ENCODE measurements at places on chromosomes 5 and 9.

DNA sequence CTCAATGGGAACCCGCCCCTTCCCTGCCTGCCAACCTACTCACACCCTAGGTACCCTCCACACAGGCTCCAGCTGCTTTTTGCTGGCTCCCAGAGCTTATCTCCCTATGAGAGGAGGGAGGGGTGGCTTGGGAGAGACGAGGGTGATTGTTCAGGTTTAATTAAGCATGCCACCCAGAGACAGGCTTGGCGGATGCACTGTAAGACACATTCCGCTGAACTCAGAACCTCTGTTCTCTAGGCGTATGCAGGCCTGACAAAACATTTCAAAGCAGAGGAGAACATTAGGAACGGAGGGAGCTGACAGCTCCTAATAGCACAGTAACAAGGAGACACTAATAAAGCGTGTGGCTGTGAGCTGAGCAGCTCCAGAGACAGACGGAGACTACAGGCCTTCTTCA lies 80.1 kb downstream of the TRIM32 start:
- no peak for DNase-seq

DNA sequence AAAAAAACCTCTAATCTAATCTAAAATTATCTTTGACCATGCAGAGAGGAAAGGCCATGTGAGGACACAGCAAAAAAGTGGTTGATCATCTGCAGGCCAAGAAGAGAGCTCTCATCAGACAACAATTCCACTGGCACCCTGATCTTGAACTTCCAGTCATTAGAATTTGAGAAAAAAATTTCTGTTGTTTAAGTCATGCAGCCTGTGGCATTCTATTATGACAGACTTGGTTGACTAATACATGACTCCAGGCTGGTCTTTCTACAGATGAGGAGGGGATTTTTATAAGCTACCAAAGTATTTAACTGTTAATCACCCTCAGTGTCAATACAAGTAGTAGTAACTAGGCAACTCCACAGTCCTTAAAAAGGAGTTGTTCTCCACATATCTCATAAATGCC lies 358.5 kb upstream of the RGMB start:
- DNase-seq: peak; percentile 87

- DNase-seq: no peak
These were observed 17.7 kb downstream of the RALGDS start for GRCh38 chr9:133103183-133103986.

GRCh38 chr9:14466828-14467227 lies 152.9 kb upstream of the NFIB start:
- no peak for DNase-seq

DNA sequence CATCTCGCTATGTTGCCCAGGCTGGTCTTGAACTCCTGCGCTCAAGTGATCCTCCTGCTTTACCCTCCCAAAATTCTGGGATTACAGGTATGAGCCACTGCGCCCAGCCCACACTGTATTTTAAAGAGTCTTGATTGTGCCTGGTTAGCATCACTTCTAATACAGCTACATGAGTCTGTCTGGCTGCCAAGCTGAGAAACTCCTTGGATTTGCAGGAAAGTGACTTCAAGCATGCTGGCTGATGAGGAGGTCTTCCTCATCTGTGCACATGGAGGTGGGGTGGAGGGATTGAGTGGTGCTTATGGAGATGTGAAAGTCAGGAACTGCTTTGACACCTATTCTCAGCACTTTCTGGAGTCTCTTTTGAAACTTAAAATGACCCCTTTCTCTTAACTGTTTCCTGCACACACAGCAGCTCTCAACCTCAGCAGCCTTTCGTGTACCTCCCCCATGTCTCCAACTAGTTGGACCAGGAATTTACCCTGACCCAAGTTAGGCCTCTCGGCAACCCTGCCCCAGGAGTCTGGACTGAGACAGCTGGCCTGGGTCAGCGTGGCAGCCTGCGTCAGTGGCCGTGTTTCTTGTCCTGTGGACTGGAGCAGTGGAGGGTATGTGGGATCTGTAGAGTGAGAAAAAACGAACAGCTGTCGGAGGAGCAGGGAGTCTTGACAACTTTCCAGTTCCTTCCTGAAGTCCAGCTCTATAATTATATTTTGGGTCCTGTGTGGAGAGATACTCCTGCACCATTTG lies 72.5 kb downstream of the ACER2 start:
- DNase-seq: no peak

GRCh38 chr5:17238521-17239041 lies 21.1 kb downstream of the BASP1 start:
- DNase-seq: no peak

DNA sequence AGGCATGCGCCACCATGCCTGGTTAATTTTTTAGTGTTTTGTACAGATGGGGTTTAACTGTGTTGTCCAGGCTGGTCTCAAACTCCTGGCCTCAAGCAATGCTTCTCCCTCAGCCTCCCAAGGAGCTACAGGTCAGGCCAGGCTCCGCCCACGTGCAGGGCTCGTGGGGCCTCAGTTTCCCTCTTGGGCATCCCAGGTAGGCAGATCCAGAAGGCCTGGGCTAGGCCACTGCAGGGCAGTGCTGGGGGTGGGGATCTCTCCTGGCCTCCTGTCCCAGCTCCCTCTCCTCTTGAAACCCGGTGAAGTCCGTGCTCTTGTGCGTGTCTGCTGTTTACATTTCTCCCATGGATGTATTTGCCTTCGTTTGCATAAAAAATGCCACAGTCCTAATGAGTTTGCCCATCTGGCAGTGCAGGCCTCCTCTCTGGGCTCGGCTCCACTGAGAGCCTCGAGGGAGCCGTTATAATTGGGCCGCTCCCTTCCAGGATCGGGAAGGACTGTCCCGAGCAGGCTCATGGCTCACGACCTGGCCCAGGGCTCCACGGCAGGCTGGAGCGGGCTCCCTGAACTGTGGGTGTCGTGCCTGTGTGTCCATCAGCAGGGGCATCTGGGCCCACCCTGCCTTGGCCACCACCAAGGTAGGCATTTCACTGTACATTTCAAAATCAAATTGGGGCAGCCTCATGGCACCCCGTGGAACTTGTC lies 52.6 kb upstream of the RUFY1 start:
- DNase-seq: no peak

DNA sequence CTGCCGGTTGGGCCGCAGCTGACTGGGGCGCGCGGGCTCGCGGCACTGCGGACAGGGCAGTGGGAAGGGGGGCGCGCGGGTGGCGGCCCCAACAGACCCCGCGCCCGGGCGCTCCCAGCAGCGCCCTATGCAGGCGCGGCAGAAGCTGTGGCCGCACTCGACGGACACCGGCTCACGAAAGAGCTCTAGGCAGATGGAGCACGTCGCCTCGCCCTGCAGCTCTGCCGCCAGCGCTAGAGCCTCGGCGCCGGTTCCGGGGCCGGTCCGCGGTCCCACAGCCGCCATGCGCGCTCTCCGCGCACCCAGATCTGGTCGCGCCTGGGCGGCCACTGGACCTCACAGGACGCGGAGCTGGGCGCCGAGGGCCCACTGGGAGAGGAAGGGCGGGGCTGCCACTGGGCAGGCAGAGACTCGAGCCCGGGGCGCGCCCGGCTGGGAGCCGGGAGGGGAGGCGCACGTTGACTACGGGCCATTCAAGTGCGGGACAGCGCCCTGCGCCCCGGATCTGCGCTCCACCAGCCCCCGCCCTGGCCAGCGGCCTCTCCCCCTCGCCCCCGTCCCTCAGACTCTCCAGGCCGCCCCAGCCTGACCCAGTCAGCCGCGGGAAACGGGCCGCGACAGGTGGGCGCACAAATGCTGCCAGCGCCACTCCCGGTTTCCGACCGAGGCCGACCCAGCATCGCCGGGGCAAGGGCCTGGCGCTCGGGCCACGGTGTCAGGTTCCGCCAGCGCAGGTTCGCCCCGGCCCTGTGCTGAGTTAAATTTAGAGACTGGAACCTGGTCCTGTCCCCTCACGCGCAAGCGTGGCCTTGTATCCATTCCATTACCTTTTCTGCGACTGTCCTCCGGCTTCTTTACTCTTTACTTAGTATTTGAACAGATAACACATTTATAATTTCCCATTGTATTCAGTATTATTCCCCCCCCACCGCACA lies at the start of gene TRIM7:
TRIM7 (minus strand) TSS at position 371 of the 935 bp plus-strand sequence; CDS start at position 285, 86 bp downstream.
- no peak for DNase-seq

All from skeletal muscle cell (primary cell).